ENCODE measurements at places on chromosomes 16 and 17.
A peak's percentile ranks its signal among the peaks of the same experiment; 100 is the strongest.

DNA sequence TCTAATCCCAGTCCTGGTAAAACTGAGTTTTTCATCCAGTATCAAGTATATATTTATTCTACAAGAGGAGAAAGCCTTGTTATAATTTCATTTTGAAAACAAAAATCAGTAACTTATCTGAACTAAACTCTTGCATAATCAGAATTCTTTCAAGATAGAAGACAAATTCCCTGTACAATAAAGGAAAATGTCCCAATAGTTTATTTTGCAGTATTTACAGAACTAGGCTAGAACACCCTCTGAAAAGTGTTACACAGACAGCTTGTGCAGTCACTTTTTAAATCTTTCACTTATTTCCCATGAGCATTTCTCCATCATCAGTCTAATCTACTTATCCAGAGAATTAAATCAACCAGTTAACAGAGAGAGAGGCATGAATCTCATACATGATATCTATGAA is 48.5 kb downstream of the SPOP start:
- no peak for DNase-seq

DNA sequence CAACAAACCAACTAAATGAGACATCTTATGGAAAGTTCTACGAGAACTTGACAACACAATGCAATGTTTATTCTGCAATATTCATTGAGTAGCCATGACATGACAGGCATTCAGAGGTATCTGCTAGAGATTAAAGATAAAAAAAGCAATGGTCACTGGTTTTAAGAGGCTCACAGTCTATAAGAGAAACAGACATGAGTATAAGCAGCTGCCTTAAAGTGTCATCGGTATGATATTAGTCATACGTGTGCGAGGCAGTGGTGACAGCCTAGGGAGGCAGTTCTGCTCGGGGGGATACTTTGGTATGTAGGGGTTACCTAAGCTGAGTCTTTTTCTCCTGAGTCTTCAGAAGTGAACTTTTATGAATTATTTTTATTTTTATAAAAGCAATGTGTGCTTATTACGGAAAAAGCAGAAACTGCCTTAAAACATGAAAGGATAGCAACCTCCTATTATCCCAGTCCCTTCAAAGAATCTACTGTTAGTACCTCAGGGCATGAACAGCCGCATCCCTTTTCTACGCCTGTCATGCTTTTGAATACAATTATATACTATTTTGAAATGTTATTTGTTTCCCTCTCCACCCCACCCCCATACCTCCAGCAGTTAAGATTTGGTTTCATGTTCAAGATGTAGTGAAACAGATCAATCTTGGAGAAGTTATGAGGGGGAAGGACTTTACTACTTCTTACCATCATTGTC is 7.7 kb downstream of the ST6GALNAC1 start:
- no peak for DNase-seq

GRCh38 chr16:11277607-11278337 is 1.5 kb upstream of the PRM2 start:
- no peak for DNase-seq

- no peak for DNase-seq
Measured at GRCh38 chr17:34861864-34862263, 99.4 kb downstream of the CCT6B start.

- DNase-seq: peak; percentile 21
Measured at GRCh38 chr17:40621578-40621977, 26.0 kb downstream of the SMARCE1 start.

All from AG10803 (cell line).